Left ventricle myocardium inferior (tissue), 1 donor: ENCODE measurements at places on chromosomes 4 and X. TPM values are rescaled to one million over a fixed set of nuclear protein-coding genes. Genes with fewer than 3 reads are reported as not detected.

PDLIM5 gene
- total RNA-seq, result 982 TPM

- DNase-seq, result no peak
Measured at GRCh38 chr4:166153548-166153947, 280.5 kb downstream of the TLL1 start.

GLRA2 gene
- not detected for total RNA-seq

DNA sequence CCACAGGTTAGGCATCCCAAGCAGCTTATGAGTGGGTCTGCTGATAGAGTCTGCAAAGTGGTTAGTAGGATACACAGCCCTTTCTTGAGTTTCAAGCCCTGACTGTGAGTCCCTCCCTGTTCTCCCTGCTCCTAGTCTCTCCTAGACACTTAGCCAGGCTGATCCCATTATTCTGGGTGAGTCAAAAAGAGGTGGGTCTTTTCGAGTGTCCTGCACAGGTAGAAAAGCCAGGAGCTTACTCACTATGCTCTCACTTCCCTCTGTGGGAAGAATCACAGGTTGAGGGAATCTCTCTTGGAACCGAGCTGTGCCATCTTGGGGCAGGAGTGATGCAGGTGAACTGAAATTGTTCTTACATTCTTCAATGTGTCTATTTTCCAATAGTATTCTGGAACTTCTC is 29.7 kb downstream of the SCLT1 start:
- no peak for DNase-seq

FAT1 gene
- total RNA-seq, result 59.1 TPM

- DNase-seq, result no peak
Measured at GRCh38 chr4:88585917-88586316, 6.4 kb upstream of the HERC3 start.

DNA sequence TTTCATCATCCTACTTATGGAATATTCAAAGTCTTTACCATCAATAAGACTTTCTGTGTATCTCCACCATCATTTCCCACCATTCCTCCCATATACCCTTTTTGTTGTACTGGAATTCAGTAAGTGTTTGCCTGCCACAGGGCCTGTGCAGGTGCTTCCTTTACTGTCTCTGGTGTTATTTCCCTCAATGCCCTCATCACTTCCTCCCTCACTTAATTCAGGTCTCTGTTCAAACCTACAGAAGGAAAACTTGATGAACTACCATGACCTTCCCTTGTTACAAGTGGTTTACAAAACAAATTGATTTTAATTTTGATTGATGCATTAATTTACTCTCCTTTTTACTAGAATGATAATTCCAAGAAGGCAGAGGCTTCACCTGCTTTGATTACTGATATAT is 159.5 kb upstream of the FAT4 start:
- no peak for DNase-seq

DNA sequence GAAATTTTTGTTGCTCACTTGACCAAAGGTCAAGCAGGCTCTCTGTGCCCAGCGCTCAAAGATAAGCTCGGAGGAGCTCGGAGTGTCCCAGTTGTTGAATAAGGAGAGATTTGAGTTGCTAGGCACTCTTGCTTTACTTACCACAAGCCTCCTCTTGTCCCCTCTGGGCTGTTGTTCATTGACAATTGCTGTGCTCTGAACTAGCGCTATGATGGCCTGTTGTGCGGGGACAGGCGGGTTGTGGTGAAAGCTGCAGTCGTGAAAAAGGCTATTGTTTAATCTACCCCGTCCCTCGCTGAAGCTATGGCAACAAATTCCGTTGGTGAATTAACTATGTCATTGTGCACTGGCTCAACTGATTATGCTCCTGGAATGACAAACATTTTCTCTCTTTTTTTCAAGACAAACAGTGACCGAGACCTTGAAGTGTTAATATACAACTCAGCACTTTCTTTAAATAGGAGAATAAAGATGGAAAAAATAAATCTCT is 21.0 kb upstream of the POLA1 start:
- no peak for DNase-seq

- DNase-seq, result no peak
Measured at GRCh38 chr4:48337731-48338130, 3.6 kb upstream of the SLAIN2 start.

GRCh38 chr4:73721435-73721834 is 18.9 kb upstream of the CXCL8 start:
- DNase-seq, result no peak

FAAH2 gene
- 0.14 TPM for total RNA-seq

IBSP gene
- total RNA-seq, result not detected

CLDN2 gene
- total RNA-seq, result not detected

- no peak for DNase-seq
Measured at GRCh38 chr4:158836002-158836369, 67.2 kb downstream of the FNIP2 start.

SPP1 gene
- 3.7 TPM for total RNA-seq

GRCh38 chr4:177673985-177674489 is 231.8 kb upstream of the AGA start:
- no peak for DNase-seq

DNA sequence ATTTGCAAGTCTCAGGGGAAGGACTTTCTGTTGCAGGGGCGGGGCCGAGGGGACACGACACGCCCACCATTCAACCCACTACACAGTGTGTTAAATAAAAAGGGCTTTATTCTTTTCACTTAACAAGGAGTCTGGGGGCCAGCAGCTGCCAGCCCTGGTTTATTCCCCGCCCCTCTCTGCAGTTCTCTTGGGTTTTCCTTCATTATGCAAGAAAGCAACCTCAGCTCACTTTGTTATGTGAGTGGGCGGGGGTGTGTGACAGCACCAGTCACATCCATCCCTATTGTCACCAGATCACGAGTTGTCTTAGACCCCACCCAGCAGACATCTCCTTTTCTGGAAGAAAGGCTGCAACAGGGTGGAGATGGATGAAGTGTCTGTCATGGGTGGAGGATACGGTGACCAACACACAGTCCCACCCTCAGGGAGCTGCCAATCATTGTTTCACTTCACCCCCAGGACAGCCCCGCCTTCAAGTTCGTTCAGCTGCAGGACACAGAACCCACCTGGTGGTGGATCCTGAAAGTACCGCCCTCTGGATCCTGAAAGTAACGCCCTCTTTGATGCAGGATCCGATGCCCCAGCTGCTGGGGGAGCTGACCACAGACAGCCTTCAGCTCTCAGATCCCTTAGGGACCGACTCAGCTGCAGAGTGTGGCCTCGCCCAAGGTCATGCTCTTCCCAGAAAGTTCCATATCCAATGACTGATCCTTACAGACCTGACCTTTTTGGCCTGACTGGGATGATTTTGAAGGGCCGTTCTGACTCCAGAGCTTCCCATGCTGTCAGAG is 79.6 kb downstream of the SMIM20 start:
- peak; percentile 29 for DNase-seq

GRCh38 chrX:109845996-109846395 is 112.9 kb upstream of the ACSL4 start:
- no peak for DNase-seq

XAGE2 gene
- not detected for total RNA-seq
